ENCODE measurements at places on chromosomes 5 and 9.
A peak's percentile ranks its signal among the peaks of the same experiment; 100 is the strongest.

- no peak for DNase-seq
Observed at GRCh38 chr9:131892162-131892707, 152.4 kb upstream of the RAPGEF1 start.

- peak; percentile 42 for DNase-seq
Observed at GRCh38 chr9:31519011-31519410, 865.4 kb upstream of the ACO1 start.

DNA sequence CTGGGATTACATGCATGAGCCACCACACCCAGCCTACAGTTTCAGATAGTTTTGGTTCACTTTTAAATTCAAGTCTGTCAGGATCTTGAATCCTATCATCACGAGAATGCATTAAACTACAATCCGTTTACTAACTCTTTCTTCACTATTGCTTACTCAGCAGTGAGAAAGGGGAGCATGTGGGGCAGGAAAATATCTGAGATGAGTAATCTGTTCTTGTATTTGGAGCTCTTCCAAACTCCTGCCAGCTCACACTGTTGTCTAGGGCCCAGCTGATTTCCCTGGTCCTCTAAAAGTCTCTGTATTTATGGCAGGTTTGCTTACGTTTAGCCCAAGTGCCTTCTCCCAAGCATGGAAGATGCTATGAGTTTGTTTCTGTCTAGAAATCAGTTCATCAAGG, 152.2 kb downstream of the FGF18 start:
- DNase-seq, result no peak

DNA sequence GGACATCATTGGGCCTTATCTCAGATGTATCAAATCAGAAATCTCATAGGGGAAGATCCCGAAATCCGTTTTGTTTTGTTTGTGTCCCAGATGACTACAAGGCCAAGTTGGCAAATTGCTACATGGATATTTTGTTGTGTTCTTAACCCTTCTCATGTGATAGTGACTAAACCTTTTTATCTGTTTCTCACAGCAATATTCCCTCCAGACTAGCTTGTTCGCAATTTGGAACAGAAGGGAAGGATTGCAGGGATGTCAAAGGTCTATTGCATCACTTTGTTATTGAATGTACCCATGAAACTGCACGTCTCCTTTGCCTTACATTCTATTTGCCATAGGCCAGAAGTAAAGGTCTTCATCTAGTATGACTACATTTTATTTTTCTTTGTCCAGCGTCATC, 453.9 kb downstream of the NFIB start:
- DNase-seq, result no peak

DNA sequence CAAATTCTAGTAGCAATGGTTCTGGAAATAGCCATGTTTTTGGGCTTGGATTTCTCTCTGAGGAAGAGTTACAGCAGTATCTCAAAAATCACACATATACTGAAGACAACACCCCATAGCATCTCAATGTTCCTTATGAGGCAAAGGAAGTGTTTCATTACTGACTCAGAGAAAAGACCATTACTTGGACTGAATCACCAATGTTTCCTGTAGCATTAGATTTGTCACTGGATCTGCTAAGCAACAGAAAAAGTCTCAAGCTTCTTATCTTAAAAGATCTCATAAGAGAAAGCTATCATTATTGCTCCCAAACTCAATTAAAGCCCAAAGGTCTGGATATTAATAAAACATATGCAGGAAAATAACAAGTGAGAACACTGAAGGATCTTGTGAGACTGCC, 272.4 kb downstream of the ADAMTS6 start:
- no peak for DNase-seq

DNA sequence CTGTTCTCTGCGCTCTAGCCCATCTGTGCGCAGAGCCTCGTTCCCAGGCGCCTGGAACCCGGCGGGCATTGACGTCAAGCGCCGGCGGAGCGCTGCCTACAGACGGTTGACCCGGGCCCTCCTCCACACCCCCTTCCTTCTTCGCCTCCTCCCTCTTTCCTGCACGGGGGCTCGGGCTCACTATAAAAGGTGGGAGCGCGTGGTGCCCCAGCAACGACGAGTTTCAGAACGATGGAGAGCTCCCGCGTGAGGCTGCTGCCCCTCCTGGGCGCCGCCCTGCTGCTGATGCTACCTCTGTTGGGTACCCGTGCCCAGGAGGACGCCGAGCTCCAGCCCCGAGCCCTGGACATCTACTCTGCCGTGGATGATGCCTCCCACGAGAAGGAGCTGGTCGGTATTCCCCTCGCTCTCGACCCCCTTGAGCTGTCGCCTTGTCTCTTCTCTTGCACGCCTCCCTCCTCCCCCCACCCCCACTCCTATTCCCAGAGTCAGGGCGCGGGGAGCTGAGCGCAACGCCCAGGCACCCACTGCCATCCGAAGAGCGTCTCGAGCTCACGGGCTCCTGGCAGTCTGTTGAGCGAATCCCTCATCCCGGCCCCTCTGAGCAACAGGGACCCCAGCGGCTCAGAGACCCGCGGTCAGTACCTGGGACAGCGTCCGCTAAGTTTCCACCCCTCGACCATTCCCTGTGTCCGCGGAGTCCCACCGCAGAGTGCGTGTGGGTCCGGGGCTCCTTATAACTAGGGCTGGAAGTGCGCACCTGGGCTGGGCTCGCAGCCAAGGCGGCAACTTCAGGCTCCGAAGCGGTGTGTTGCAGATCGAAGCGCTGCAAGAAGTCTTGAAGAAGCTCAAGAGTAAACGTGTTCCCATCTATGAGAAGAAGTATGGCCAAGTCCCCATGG, at the start of gene CARTPT:
CARTPT (plus strand) TSS at position 213 of the 902 bp plus-strand sequence; CDS start at position 232, 19 bp downstream.
- no peak for DNase-seq

GRCh38 chr5:17785774-17786173, 151.5 kb downstream of the TAF11L14 start:
- DNase-seq, result no peak

DNA sequence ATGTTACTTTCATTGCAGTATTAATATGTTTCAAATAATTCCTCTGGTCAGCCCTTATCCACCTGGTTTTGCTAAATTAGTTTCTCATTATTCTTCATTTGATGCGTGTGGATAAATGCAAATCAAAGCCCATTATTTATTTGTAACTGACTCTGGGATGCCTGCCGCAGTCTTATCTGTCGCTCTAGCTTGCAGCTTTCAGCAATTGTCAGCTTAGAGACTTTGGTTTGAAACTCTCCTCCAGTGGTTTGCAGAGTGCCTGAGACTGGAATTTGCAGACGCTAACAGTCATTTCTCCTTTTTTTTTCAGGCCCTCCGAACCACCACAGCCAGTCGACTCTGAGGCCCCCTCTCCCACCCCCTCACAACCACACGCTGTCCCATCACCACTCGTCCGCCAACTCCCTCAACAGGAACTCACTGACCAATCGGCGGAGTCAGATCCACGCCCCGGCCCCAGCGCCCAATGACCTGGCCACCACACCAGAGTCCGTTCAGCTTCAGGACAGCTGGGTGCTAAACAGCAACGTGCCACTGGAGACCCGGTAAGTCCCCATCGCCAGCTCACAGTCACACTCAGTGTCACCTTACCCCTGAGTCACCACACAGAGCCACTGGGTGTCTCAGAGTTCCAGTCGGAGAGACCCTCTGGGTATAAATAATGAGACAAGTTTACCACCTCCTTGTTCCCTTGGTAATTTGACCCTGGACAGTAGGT, 339.0 kb upstream of the WWC1 start:
- no peak for DNase-seq

DNA sequence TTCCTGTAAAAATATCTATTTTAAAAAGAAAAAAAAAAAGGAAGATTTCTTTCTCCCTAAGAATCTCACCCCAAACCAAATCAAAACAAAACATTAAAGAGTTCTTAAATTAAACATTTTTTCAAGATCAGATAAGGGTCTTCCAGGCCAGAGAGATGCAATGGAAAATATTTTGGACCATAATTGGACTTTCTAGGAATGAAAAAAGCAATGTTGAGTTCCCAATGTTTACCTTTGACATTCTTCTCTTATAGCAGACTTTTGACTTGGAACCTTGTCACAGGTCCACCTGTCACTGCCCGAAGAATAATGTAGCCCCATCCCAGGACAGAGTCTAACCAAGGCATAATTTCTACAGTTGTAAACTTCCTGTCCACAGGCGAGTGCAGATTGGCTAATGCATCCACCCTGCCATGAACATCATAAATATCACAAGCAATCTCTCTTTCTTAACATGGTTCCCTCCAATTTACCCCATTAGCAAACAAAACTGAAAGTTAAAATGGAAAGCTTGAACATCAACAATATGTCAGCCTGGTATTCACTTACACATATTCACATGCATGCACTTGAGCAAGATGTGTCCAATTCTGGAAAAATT, 121.7 kb upstream of the ZNF366 start:
- no peak for DNase-seq

GRCh38 chr5:133962801-133963476, 5.5 kb downstream of the C5orf15 start:
- DNase-seq, result no peak
